GM04503 (cell line): ENCODE measurements at places on chromosomes 1 and 21.

DNA sequence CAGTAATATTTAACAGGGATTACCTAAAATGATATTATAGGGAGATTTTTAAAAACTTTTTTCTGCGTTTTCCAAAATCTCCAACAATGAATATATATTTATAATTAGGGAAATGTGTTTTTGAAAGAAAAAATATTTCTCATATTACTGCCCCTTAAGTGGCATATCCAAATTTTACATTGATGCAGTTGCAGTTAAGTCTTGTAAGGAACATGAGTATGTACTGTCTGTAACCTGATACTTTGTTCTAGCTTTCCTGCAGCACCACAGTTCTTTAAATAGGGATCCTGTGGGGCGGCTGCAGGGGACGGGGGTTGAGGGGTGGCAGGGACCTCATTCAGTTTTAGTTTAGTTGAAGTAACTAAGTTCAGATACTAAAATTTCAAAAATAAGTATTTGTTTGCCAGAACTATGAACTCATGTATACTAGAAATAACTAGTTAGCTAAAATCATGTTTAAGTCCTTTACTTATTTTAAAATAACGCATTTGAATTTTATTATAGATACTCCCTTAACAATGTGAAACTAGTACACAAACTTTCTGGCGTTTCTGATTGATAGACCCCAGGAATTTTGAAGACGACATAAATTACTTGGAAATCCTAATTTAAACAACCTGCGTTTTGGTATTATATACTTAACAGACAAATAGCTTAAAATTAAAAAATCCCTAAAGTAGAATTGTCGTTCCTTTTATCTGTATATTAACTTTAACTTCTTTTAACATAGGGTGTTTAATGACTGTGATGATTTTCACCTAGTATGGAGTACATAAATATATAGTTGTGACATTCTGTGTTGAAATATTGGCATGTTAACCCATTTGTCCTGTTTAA is 639 bp upstream of the DNAJB4 start:
- DNase-seq: no peak

- DNase-seq: no peak
Observed at GRCh38 chr1:5597991-5598823, 394.0 kb downstream of the NPHP4 start.

DNA sequence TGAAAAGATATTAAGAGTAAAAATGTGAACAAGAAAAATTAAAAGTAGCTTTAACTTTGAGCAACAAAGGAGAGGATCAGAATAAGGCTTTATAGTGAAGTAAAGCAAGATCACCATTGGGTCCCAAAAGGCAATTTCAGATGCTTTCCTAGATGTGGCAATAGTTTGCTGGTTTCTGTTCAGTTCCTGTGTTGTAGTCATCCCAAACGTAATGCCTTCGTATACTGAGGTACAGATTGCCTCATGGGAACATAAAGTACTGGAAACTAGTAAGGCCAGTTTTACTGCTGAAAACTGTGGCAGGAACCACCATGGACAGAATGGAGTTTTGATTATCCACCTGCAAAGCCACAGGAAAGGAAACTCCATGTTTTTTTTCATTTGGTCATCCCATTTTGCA is 283.5 kb upstream of the SGIP1 start:
- DNase-seq: no peak

DNA sequence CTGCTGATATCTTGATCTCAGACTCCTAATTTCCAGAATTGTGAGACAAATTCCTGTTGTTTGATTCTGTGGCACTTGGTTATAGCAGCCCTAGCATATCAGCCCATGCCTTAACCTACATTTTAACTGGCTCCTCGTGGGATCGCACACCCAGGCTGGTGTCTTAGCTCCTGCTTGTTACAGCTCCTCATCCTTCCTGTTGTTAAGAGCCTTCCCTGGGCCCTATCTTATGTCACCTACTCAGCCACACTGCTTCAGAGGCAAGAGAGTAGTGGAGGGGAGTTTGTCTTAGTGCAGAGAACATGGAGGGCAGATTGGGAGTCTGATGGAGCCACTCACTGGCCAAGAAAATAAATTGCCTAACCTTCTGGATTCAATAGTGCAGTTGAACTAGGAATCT is 131.0 kb downstream of the ROR1 start:
- no peak for DNase-seq

GRCh38 chr1:159965263-159965662 is 11.2 kb upstream of the SLAMF9 start:
- DNase-seq: no peak

- DNase-seq: no peak
Observed at GRCh38 chr21:33687634-33688033, 45.3 kb downstream of the ITSN1 start.

GRCh38 chr1:75745276-75745675 is 20.8 kb downstream of the ACADM start:
- DNase-seq: no peak

DNA sequence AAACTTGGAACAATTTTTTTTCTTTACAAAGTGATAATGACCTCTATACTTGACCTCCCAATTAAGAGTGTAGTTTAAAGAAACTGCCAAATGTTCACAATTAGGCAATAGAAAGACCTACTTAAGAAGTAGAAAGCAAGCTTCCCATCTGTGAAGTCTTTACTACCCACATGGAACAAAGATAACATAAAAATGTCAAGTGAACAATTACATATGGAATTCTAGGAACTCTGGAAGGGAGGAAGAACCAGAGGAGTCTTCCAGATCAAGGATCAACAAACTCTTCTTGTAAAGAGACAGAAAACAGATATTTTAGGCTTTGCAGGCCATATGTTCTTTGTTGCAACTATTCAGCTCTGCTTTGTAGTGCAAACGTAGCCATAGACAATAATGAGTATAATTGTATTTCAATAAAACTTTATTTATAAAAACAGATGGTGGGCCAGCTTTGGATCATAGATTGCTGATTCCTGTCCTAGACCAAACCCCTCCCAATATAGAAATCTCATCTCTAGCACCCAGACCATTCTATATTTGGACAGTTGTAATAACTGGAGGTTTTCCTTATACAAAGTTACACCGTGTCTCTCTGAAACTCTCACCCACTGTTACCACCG is 68.4 kb upstream of the MAGI3 start:
- no peak for DNase-seq
